Psoas muscle (tissue), 8 donors: ENCODE measurements at places on chromosomes 7 and 10.
A peak's percentile ranks its signal among the peaks of the same experiment; 100 is the strongest.

DNA sequence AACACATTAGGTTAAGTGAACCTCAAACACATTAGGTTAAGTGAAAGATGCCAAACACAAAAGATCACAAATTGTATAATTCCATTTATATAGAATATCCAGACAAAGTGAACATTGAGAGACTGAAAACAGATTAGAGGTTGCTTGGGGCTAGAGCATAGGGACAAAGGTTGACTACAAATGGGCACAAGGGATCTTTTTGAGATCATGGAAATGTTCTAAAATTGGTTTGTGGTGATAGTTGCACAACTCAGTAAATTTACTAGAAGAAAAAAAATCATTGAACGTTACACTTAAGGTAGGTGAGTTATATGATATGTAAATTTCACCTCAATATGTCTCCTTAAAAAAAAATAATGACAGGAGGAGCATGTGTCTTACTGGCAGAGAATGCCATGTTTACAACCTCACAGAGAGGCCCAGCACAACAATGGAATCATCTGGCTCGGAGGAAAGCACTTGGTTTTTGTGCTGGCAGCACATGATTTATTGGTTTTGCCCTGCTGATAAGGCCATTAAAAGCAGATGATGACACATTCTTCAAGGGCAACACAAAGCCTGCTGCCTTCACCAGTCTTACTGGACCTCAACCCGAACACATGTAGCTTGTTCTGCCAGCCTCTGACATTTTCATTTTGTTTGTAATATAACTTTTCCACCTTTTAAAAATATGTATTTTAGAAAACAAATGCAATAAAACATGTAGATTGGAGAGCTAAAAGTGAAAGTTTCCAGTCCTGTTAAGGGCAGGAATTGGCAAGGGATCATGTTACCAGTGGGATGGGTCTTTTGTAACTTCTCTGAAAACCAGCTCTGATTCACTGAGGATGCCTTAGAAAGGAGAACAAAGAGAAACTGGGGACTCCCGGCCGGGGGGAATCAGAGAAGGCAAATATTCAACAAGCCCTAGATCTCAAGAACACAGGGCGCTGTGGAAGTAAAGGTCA lies 11.9 kb upstream of the LMOD2 start:
- DNase-seq, result no peak

GRCh38 chr7:97457054-97457453 lies 274.8 kb upstream of the TAC1 start:
- no peak for DNase-seq

GRCh38 chr7:101747053-101747878 lies 70.2 kb upstream of the CUX1 start:
- no peak for DNase-seq

- no peak for DNase-seq
Observed at GRCh38 chr7:95004618-95005247, 97.3 kb downstream of the PPP1R9A start.

DNA sequence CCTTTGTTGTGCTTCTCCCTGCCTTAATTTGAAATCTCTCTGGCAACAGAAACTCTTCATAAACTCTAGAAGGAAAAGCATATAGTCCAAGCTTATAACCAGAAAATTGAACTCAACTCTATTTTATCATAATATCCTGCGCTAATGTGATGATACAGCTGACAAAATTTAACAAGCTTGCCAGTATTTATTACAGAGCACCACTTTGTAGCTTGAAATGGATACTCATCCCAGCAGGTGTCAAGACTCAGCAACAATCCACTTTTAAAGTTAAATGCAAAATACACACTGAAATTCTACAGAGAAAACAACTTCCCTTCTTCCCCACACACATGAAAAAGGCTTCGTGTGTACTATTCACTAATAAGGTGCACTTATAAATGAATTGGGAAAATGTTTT lies 228.9 kb downstream of the AGMO start:
- DNase-seq, result no peak

GRCh38 chr7:4683884-4684565 lies 1.9 kb downstream of the FOXK1 start:
- peak; percentile 58 for DNase-seq

DNA sequence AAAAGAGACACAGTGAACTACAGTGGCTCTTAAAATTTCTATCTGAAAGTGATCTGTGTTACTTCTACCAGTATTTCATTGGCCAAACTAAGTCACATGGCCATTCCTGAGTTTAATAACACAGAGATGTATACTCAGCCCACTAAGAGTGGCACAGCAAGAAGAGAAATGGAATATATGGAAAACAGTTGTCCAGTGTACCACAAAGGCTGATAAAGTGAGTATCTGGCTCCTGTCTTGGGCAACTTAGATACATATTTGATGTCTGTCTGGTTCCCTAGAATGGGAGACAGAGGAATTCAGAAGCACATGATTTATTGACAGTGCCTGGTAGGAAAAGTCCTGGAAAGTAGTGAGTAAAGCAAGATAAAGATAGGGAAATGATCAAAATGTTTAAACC lies 10.1 kb upstream of the PON1 start:
- DNase-seq, result no peak

DNA sequence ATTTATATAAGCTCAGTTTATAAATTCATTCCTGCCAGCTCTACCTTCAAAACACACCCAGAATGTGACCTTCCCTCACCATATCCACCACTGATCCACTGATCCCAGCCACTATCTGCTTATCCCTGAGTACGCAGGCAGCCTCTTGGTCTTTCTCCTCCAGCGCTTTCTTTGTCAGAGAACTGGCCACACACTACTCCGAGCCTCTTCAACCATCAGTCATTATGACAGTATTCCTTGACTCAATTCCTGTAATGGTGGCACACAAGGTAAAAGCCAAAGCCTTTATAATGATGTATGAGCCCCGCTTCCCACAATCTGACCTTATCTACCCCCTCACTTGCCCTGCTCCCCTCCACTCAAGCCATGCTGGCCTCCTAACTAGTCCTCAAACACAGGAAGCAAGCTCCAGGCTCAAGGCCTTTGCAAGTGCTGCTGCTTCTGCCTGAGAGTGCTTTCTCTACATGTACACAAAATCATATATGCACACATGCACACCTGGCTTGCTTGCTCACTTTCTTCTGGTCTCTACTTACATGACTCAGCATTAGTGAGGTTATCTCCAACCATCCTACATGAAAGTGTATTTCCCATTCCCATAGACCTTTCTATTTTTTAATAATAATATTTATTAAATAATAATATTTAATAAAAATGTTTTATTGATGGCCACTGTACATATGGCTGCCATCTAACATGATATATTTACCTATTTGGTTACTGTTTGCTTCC lies 150.4 kb upstream of the FEZF1 start:
- DNase-seq, result no peak

DNA sequence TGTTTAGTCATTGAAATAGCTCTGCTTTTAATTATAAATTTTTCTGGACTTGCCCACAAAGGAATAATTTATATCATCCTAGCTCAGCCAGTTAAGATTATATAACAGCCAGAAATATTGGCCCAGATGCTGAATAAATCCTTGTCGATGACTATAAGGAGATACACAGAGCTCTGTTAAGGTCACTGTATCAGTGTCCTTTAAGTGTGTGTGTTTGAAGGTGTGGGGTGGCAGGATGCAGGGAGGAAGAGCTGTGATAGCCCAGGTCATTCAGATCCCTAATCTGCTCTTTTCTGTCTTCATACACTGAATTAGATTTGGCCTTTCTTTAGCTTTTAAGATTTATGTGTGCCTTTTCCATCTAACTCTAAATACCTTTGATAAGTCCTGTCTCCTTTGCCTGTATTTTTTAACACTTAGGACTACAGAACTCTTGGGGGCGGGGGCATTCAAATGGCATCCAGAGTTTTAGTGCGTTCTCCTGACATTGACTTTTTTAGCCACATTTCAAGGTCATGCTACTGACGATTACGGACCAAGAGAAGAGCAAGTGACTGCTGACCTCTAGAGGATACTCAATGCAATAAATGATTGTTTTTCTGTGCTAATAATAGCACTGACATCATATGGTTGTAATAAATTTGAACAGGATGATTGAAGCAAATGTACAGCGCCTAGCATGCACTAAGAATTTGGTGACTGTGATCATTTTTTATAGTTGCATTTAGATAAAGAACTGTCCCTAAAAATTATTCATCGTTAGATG lies 172.3 kb downstream of the CACNB2 start:
- DNase-seq, result no peak

DNA sequence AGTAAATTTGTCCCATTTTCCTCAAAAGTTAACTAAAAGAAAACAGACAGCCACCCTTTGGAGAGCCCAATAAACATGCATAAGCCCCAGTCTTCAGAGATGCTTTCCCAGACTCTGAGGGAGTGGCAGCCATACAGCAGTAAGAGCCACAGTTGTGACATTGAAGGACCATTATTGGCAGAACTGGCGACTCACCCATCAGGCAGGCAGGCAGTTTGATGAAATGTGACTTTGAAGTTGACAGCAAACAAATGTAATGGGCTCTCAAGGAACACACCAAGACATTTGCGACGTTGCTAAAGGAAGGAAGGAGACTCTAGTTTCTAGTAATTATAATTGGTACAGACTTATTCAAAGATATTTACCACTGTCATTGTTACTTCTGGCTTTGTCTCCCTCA lies 287.5 kb upstream of the PHYHIPL start:
- no peak for DNase-seq

GRCh38 chr10:95646160-95646559 lies 10.4 kb downstream of the ALDH18A1 start:
- DNase-seq, result no peak

DNA sequence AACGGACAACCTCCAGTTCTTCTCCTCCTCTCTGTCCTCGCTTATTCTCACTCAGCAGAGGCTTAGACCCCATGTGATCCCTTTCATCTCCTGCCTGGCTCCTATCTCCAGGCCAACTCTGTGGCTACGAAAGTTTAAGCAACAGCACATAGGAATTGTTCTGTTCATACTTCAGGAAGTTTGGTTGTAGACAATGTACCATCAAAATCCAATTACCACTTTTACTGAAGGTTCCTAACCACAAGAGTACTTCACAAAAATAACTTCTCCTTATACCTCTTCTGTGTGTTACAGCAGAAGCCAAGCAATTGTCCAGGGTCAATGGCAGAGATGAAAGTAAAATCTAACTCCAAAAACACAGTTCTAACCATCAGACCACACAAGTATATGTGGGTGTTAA lies 80.0 kb downstream of the SLC25A13 start:
- DNase-seq, result no peak

GRCh38 chr7:108425714-108426275 lies 30.4 kb downstream of the NRCAM start:
- no peak for DNase-seq

DNA sequence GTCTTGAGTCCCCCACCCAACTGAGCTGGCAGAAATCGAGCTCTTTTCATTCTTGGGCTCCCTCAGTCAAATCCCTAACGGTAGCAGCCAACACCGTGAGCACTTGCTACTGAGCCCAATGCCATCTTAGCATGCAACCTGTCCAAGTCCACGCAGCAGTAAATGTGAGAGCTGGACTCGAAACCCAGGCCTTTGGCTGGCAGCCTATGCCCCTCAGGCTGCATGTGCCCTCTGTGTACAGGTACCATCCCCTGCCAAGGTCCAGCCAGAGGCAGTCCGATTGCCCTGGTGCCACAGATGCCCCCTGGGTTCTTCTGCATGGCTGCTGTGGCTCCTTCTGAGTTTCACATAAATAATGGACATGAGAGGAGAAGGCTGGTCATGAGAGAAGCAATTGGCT lies 1.2 kb upstream of the TMEM273 start:
- DNase-seq, result no peak

DNA sequence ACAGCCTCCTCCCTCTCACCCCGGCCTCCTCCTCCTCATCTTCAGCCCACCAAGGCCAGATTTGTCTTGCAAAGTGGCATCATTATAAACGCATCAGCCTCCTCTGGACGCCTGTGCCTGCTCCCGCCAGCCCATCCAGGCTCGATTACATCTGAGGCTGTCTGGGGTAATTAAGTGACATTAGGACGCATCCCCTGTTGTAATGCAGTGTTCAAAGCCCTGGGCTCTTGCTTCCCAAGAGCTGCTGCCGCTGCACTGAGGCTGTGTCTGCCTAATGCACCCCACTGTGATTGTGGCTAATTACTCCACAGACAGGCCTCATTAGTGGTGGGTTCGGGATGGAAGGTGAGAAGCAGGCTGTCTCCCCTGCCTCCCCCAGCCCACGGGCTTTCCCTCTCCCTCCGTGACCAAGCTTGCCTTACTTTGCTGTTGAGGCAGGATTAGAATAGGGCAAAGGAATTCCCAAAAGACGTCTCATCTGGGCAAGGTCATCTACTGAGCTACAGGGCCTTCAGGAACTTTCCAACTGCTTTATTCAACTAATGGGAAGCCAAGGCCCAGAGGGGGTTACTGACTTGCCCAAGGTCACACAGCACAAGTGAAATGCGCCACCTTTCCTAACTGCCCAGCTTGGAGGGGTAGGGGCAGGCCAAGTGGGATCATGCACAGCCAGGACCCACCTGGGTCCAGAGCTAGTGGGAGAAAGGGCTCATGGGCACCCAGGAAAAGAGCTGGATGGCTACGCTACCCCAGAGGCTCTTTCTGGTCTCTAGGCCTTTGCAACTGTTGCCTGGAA lies 66.2 kb upstream of the PCBD1 start:
- no peak for DNase-seq

GRCh38 chr7:143227806-143228205 lies 6.0 kb downstream of the TAS2R40 start:
- DNase-seq, result no peak

- no peak for DNase-seq
Observed at GRCh38 chr10:66862687-66863258, 63.1 kb upstream of the LRRTM3 start.

GRCh38 chr10:8405596-8405995 lies 351.1 kb downstream of the GATA3 start:
- DNase-seq, result no peak

DNA sequence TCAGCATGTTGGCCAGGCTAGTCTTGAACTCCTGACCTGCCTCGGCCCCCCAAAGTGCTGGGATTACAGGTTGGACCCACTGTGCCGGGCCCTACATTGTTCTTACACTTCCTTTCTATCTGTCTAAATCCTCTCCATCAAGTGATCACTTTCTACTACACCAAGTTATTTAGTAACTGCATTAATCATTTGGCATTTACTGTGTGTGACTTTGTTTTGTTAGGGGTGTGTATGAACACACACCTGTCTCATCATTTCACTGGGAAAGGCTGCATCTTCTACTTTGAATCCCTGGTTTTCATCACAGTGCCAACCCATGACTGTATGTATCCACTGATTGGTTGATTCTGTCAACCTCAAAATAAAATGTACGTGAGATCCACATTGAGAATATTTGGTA lies 23.0 kb upstream of the CCDC71L start:
- DNase-seq, result no peak

- DNase-seq, result no peak
Observed at GRCh38 chr7:92851732-92852131, 15.4 kb upstream of the CDK6 start.

DNA sequence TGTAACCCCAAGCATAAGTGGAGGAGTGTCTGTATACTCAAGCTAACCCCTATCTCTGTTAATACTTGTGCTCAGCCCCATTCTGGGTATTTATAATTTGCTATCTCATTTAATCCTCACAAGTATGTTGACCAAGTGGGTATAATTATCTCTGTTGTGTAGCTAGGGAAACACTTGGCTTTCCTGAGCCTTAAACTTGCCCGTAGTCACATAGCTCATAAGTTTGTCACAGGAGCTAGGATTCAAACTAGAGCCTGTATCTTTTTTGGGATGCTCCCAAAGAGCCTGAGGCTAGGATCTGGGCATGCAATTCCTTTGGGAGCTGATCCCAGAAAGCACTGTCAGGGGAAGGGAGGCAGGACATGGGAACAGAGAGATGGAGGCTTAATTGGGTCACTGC lies 377.4 kb downstream of the GALNT17 start:
- no peak for DNase-seq

GRCh38 chr10:84510121-84510520 lies 181.7 kb downstream of the CCSER2 start:
- DNase-seq, result no peak

GRCh38 chr10:131203456-131204357 lies 107.8 kb downstream of the TCERG1L start:
- DNase-seq, result peak; percentile 25
